ENCODE measurements at places on chromosomes 7 and 10.

GRCh38 chr10:119289227-119289920 lies 82.0 kb downstream of the GRK5 start:
- no peak for DNase-seq

- peak; percentile 71 for DNase-seq
Measured at GRCh38 chr10:33332183-33333065, 2.0 kb downstream of the NRP1 start.

DNA sequence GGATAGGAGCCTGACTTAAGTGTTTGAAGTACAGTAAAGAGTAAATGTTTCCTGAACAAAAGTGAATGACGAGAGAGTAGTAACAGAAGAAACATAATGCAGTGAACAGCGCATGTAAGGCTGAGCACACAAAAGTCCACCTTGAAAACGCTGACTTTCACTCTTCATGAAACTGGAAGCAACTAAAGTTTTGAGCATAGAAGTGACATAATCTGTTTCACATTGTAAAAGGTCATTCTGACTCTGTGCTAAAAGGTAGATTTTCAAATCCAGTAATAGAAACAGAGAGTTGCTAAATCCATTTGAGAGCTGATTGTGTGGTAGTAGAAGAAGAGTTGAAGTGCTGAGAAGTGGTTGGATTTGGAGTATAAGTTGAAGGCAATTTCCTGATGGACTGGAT lies 1037.0 kb downstream of the CNTNAP2 start:
- no peak for DNase-seq

DNA sequence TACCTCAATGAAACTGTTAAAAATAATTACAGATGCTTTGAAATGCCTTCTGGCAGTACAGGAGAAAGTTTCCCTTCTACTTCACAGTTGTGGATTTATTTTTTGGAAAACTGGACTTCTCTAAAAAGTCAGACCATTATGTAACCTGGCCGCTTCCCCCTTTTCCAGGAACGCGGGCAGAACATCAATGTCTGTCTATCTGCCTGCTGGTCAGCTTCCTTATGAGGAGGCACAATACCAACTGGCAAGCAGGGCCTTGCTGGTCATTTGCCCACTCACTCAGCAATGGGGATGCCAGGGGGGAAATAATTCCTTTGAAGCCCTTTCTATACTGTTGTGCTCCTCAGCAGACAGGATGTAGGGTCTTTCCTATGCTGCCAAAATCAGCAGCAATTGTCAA lies 22.5 kb upstream of the ADRB1 start:
- DNase-seq = no peak

- DNase-seq = peak; percentile 67
Measured at GRCh38 chr10:109996225-109996624, 11.6 kb upstream of the ADD3 start.

DNA sequence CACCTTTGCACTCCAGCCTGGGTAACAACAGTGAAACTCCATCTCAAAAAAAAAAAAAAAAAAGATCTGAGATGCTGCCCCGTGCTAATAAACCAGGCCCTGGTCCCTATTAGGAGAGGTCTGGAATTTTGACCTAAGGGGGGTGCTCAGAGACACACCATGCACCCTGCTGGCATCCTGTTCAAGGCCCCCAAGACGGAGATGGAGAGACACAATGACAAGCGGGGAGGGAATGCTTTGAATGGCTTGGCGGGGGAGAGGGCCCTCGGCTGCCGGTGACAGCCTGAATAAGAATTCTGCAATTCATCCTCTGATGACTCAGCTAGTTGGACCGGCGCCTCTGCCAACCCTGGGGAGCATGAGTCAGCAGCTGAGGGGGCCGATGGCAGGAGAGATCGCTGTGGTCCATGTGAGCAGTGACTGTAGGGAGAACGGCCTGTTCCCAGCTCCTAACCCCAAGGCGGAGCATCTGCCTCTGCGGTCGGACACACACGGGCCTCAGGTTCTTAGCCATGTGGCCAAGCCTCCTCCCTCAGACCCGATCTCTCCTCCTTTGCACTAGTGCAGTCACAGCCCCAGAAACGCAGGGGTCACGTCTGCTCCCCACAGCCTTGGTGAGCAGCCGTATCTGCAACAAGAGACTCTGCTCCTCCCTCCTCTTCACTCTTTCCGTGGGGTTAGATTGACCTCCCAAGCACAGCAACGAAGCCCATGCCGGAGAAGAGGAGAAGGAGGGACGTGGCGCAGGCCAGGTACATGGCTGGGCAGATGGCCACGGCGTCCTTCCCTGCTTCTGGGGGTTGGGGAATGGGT lies 14.9 kb downstream of the TRIM56 start:
- peak; percentile 99 for DNase-seq

Measured in choroid plexus epithelial cell (primary cell).